ENCODE measurements at places on chromosomes 3 and 15.

GRCh38 chr15:70717237-70717793 lies 46.0 kb downstream of the UACA start:
- no peak for DNase-seq

GRCh38 chr15:60922736-60923135 lies 306.4 kb downstream of the RORA start:
- no peak for DNase-seq

DNA sequence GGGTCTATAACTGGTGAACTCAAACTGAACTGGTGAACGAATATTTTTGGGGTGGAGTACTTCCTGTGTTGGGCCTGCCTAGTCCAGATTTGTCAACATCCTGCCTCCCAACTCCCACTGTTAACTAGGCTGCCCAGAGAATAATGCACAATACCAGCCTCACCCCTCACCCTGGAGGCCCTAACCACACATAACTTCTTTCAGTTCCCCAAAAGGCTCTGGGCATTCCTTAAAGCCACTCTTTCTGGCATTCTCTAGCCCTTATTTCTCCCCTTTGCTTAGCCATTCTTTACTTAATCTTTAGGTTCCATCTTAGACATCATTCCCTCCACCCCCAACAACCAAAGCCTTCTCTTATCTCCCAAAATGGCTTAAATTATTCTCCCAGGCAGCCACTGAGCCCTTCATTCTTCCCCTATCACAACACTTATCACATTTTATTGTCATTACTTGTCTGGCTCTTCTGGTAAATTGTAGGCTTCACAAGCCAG lies 9.1 kb upstream of the SEC11A start:
- no peak for DNase-seq

- no peak for DNase-seq
Observed at GRCh38 chr3:138696666-138697370, 88.2 kb downstream of the FAIM start.

DNA sequence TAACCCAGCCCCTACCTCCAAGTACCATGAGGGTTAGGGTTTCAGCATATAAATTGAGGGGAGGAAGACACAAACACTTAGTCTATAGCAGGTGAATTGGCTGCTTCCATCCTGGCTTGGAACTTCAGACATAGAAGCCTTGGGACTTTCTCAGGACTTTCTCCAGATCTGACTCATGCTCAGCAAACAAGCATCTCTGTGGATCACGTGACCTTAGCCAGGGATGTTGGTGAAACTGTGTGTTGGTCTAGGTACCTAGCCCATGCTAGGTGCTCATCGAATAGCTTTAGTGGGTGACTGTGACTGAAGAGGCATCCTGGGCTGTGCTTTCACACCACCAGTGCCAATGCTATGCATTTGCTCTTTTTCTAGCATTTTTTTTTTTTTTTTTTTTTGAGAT lies 58.9 kb downstream of the CD47 start:
- DNase-seq, result no peak

Measured in RWPE1 (cell line).